ENCODE measurements at places on chromosomes 5 and 9.

GRCh38 chr9:120412425-120412951, 167.5 kb downstream of the CDK5RAP2 start:
- peak; percentile 31 for DNase-seq

GRCh38 chr5:108730617-108731340, 16.9 kb upstream of the FER start:
- no peak for DNase-seq

GRCh38 chr9:121765021-121765950, 113.9 kb downstream of the DAB2IP start:
- no peak for DNase-seq

GRCh38 chr5:54224103-54224826, 86.1 kb downstream of the ARL15 start:
- no peak for DNase-seq

DNA sequence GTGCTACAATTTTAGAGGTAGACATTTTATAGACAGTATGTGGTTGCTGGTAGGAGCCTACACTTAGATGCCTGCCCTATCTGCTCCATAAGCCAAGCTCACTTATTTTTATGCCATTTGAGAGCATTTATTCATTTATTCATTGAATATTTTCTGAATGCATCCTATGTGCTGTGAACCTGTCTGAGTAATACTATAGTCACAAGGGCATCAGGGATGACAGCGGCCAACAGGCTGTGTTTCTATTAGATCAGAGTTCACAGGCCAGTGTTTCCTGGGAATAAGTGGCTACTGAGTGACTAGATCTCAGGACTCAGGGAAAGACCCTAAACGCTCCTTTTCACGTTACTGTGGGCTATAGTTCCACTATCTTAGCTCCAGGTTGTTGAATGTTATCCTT, 235.2 kb upstream of the MSX2 start:
- DNase-seq: no peak

DNA sequence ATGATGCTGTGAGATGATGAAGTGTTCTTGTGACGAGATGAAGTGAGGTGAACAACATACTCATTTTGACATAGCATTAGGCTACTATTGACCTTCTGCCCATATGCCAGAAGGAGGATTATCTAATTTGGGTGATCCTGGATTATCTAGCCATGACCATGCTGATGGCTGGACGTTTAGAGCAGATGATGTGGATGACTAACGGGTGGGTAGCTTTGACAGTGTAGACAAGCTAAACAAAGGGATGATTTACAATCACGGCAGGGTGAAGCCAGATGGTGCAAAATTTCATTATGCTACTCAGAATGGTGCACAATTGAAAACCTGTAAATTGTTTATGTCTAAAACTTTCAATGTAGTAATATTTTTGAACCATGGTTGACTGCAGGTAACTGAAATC, 2403.4 kb upstream of the ACO1 start:
- no peak for DNase-seq

DNA sequence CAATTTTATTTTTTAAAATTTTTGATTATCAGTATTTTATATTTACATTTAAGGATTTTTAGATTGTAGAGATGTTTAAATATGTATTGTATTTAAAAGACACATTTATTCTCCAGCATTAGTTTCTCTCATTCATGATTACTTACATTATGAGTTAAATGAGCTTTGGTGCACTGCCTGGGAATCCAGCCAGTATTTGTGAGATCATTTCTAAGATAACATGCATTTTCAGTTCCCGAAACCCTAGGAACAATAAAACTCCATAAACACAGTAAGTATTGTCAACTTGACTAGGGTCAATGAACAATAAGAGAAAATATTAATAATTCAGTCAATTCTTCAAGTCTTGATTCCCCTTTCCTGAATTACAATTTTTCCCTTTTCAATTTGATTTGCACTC, 403.3 kb downstream of the PLK2 start:
- no peak for DNase-seq

DNA sequence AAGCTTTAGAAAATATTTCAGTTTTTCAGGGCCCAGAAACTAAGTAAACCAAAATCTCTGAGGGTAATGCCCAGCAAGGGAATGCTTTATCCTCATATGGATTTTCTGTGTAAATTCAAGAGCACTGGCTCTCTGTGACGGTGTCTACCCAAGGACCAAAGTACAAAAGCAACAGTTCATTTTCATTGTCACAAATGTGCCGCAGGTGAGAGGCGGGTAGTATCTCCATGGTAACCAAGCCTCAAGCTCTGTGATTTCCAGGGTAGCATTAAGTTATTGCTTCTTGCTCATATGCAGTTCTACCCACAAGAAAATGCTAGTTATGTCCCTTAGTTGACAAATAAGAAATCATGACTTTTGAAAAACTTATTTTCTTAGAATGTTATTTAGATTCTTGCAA, 164.3 kb downstream of the MTRR start:
- no peak for DNase-seq
